NCI-H187 treated with DMSO at 0.1 percent for 48 hours (cell line): ENCODE measurements at places on chromosomes 2 and 18.

DNA sequence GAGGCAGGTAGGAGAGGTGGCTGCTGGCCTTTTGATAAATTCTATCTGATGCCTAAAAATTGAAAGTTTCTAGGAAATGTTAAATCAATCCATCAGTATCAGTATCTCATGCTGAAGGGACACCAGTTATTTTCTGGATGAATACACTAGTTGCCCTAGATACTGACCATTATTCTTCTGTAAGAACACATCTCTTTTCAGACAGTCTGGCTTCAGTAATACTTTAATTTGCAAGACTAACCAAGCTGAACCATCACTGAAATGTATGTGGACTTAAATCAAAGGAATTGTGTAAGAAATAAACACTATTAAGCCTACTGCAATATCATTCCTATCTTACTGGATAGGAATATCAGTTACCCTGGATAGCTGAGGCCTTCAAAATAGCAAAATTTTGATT, 1546.3 kb downstream of the LRP1B start:
- DNase-seq, result no peak

DNA sequence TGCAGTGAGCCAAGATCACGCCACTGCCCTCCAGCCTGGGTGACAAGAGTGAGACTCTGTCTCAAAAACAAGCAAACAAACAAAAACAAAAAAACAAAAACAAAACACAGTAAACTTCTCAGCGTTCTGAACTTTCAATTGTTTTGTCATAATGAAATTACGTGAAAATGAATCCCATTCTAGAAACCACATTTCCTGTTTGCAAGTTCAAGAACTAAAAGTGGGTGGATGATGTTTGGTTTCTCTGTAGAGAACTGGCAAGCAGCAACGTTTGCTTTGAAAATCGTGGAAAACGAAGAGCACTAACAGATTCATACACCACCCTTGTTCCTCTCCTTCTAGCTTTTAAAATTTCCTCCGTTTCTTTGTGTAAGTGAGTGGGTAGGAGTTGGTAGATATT, 226.1 kb upstream of the LYPD1 start:
- no peak for DNase-seq

DNA sequence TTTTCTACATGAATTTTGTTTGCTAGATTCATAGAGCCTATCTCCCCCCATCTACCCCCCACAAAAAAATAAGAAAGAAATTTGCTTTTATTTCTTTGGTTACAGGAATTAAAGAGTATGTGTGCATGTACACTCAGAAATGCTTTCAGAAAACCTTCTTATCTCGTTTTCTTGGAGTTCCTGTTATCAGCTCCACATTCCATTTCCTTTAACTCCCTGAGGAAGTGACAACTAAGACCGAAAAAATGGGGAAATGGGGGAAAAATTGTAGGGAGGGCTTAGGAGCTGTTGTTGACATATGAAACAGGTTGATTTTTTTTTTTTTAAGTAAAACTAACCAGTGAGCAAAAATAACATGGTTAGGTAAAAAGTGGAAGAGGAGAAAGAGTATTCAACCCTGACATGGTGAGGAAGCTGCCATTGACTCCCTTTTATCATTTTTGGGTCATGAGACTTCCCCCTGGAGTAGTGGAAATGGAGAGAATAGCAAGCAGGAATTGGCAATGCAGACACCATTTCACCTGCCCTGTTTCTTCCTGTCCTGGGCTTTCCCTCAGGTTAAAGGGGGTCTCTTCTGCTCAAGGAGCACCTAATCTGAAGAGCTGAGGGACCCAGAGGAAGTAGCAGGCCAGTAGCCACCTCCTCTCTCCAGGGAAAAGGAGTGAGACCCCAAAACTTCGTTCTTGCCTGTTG, 93.5 kb downstream of the OSBPL6 start:
- DNase-seq, result no peak

DNA sequence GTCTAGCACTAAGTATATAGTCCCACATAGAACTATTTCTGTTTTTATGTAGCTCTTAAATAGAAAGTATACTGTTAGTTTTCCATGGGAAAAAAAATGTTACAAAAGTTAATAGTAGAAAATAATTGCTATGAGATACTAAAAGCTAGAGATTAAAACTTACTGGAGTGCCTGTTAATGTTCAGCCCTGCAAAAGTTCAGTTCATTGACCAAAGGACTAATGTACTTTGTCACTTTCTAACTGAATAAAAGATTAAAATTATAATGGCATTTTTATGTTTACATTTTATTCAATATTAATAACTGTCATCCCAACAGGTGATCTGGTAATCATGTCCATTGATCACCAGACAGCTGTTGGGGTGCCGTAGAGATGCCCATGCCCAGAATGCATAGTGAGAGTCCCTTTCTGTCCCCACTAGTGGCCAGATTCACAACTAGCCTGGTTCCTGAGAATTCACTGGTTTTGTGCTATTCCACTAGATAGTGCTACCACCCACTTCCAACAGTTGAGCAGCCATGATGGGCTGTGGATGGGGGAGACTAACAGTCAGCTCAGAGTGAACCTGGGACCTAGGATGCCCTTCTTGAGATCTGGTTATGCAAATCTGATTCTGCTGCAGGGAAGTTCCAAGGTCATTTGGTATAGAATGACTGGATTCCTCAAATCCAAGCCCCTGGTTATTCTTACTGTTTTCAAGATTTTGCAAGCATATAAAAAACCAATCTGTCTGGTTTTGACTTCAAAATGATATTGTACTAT, 57.8 kb downstream of the AFTPH start:
- DNase-seq, result no peak

- DNase-seq, result no peak
Observed at GRCh38 chr2:229416116-229416694, 145.1 kb upstream of the PID1 start.

GRCh38 chr18:14747513-14748474, at the start of gene ANKRD30B:
Gene ANKRD30B (plus strand): TSS chr18:14748172. CDS start chr18:14748420, 248 bp downstream.
- no peak for DNase-seq

DNA sequence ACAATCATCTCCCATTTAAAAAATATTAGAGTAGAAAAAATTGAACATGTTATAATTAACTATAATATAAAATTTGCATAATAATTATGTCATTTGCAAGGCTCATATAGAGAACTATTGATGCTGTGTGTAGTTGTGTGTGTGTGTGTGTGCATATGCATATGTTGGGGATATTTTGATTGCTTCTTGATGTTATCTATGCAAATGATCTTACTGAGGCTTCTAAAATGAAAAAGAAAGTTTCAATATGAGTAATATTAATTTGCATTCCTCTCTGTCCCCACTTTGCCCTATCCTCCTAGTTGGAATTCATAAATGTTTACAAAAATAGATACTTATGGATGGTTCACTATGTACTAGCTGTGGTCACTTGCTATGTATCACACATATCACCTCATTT, 523.3 kb downstream of the TRIB2 start:
- no peak for DNase-seq

GRCh38 chr2:122148128-122148767, 392.8 kb downstream of the TSN start:
- DNase-seq, result no peak

DNA sequence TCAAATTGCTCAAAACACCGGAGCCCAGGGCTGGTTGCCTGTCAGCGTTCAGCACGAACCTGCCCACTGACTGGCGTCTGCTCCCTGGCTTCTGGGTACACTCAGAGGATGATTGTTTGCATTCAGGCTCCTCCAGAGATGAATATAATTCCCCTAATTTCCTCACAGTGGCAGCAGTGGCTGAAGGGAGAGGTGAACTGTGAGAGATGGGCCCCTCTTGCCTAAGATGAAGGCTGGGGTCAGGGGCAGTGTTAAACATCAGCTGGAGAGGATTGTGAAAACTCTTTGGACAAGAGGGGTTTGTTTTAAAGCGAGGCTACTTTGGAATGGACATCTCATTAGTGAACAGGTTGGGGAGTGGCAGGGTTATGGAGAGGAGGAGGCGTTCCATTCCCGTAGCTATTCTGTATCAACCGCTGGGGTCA, 31.0 kb downstream of the TCF7L1 start:
- DNase-seq, result no peak

GRCh38 chr2:151028691-151029176, 232.9 kb downstream of the RBM43 start:
- no peak for DNase-seq

DNA sequence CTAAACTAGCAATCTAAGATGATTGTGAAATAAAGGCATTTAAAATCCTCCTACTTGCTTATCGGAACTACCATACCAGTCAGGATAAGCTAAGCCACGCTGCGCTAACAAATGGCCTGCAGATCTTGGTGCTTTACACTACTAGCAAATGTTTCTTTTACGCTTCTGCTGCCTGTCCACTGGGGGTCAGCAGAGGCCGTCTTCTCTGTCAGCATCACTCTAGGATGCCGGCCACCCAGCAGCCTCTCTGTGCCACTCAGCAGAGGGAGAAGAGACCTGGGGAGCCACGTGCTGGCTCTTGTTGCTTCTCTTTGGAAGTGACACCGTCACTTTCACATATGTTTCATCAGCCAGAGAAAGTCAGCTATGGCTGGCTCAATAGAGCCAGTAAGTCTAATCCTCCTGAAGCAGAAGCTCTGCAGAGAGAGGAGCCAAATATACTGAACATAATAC, 36.6 kb downstream of the COPS8 start:
- DNase-seq, result no peak

- DNase-seq, result no peak
Observed at GRCh38 chr18:10157706-10158105, 243.9 kb downstream of the VAPA start.

DNA sequence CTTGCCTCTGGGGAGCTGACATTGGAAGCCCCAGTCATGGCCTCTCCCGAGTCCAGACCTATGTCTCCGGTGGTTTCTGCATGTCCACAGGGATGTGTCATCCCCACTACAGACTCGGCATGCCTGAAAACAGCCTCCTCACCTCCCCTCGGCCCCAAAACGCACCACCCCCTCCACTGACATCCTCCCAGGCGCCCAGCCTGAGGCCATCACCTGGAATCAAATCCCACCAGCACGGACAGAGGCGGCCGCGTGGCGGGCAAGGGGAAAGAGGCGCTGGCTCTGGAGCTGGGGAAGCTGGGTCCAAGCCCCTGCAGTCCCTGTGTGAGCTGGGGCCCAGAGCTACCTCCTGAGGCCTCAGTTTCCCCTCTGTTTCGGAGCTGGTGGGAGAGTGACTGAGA, 69.9 kb upstream of the SMAD7 start:
- DNase-seq, result no peak

DNA sequence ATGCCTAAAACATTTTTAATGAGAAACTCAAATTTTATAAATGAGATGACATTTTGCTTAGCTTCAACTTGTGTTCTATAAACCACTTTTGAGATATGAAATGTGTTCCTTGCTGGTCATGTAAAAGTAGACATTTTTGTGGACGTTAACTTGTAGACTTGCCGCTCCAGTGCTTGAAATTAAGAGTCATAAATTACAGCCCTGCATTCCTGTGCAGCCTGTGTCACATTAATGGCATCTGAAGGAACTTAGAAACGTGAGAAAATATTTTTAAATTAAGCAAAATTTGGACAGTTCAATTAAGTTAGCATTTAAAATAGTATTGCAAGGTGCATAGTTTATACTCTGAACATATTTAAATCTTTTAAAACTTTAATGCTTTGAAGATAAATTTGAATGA, 98.3 kb upstream of the LDLRAD4 start:
- no peak for DNase-seq

DNA sequence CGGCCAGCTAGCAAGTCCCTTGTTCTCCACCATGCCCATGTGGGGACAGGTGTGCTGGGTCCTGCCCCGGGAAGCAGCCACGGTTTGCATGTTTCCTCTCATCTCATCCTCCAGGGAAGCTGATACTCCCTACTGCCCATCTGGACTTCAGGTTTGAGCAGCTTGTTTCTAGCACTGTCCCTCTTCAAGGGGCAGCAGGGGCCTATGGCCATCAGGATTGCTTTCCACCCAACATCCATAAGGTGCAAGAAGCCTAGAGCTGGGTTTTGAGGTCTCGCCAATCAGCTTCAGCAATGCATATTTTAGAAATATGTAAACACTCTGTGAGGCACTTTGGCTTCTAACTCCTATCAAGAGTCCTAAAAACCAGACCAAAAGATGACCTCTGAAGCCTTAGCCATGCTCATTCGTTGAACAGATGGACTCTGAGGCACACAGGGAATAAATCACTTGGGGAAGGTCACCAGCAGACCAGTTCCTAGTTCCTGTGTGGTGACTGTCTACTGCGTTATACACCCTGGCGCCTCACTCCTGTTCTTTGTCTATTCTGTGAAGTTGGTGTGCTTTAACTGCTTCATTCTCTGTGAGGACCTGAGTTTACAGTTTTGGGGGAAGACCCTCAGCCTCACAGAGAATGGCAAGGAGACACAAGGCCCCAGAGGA, 192.6 kb upstream of the TWIST2 start:
- no peak for DNase-seq

DNA sequence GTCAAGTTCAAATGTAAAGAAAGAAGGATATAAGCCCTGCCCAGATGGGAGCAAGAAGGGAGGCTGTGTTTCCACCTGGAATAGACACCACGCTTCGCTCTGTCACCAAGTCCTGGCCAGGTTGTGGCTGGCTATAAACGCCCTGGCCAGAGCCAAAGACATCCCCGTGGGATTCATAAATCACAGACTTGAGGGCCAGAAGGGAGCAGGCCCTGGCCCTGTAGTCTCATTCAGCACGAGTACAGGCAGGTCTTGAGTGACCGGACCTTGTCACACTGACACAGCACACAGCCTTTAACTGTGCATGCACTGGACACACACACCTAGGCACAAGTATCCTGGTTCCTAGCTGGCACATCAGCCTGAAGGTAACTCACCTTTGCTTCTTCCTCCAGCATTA, 94.5 kb upstream of the MGAT4A start:
- DNase-seq, result no peak

DNA sequence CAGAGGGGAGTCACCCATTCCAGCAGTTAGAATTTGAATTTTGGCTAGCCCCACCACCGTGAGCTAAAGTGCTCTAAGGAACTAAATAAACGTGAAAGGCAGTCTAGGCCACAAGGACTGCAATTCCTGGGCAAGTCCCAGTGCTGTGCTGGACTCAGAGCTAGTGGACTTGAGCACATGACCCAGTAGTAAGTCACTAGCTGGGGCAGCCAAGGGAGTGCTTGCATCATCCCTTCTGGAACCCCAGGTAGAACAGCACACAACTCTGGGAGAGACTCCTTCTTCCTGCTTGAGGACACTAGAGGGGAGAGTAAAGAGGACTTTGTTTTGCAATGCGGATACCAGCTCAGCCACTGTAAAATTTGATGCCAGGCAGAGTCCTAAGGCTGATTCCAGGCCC, 672.2 kb downstream of the CPS1 start:
- DNase-seq, result no peak

GRCh38 chr2:85560812-85561279, 447 bp downstream of the GGCX start:
- DNase-seq, result no peak

- no peak for DNase-seq
Observed at GRCh38 chr2:159961037-159961436, 101.4 kb downstream of the PLA2R1 start.

- DNase-seq, result no peak
Observed at GRCh38 chr2:9527995-9528787, 27.4 kb downstream of the ADAM17 start.

- DNase-seq, result no peak
Observed at GRCh38 chr2:205858275-205858674, 176.0 kb downstream of the NRP2 start.

- no peak for DNase-seq
Observed at GRCh38 chr2:130341562-130342019, 1.1 kb upstream of the IMP4 start.

- DNase-seq, result no peak
Observed at GRCh38 chr2:10297959-10298531, 4.7 kb upstream of the HPCAL1 start.

- no peak for DNase-seq
Observed at GRCh38 chr2:230018153-230018552, 50.6 kb downstream of the SLC16A14 start.
